ENCODE measurements at places on chromosomes 4 and X.

DNA sequence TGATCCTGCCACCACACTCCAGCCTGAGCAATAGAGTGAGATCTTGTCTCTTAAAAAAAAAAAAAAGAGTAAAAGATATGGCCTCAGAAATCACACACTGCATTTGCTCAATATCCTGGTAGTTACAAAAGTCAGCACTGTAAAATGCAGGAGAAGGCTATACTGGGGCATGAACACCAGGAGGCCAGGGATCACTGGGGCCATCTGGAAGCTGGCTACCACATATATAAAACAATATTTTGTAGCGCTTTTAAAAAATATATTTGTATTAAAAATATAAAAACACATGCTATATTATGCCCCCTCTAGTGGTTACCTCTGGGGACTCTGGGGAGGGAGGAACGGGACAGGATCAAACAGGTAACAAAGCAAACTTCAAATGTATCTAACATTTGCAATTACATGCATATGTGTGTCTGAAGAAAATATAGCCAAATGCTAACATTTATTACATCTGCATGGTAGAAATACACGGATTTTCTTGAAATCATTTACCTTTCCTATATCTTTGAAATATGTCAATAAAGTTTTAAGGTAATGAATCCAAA, 4.0 kb downstream of the C4orf46 start:
- peak; percentile 45 for DNase-seq

GRCh38 chrX:7552760-7553159, 290.2 kb upstream of the VCX start:
- no peak for DNase-seq

- peak; percentile 30 for DNase-seq
These were observed 59.9 kb downstream of the RTL9 start for GRCh38 chrX:110418316-110419235.

DNA sequence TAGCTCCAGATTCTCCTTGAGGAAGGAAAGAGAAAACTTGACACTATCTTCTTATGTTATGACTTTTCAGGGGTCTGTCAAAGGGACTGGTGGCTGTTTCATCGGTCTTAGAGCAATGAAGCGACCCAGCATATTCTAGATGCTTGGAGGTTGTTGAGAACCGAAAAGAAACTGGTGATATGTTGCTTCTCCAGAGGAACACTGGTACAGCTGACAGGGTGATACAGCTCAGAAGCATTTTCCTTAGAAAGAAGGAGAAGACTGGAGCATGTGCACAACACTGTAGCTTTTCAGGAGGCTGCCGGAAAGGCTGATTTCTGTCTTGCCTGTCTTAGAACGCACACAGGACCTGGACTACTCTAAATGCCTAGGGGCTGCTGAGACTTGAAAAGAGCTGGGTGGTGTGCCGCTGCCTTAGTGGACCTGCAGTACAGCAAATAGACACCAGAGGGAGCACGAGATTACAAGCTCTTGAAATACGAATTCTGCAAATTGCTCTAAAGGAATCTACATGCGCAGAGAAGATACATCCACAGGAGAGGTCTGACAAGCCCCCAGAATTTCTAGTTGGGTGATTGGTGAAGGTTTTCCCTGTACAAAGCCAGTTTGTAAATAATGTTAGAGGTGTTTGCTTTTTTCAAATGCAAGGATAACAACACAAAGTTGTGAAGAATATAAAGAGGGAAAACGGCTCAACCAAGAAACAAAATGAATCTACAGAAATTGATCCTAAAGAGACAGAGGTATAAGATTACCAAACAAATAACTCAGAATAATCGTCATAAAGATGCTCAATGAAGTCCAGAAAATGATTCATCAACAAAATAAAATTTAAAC, 223.1 kb upstream of the DMD start:
- DNase-seq = peak; percentile 2

- peak; percentile 59 for DNase-seq
These were observed 34.0 kb downstream of the SLC9A6 start for GRCh38 chrX:136019226-136019625.

DNA sequence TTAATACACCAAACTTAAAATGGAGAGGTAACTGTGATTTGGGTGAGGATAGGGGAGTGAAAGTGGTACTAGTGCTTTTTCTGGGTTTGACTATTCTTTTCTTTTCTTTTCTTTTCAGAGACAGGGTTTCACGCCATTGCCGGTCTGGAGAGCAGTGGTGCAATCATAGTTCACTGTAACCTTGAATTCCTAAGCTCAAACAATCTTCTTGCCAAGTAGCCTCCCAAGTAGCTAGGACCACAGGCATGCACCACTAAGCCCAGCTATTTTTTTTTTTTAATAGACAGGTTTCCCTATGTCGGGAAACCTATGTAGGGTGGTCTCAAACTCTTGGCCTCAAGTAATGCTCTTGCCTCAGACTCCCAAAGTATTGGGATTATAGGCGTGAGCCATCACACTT, 3.0 kb upstream of the ARMCX4 start:
- DNase-seq = no peak

- no peak for DNase-seq
These were observed 25.6 kb upstream of the ABCB7 start for GRCh38 chrX:75181721-75182120.

- no peak for DNase-seq
These were observed 262.6 kb upstream of the BMP3 start for GRCh38 chr4:80767944-80768343.

DNA sequence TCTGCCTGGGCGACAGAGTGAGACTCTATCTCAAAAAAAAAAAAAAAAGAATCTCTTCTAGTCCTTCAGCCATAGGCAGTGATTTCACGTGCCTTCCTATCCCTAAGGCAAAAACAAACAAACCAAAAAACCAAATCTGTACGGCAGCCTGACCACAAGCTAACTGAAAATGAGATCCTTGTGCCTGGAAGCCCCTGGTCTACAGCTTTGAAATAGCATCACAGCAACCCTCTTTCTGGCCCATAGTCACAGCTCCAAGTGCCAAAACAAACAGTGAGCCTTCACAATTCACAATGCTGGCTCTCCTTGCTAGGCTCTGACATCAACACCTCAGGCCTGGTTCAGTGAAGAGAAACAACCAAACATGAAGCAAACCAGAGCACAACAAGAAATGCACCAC, 46.1 kb downstream of the TMEM150C start:
- DNase-seq = no peak

DNA sequence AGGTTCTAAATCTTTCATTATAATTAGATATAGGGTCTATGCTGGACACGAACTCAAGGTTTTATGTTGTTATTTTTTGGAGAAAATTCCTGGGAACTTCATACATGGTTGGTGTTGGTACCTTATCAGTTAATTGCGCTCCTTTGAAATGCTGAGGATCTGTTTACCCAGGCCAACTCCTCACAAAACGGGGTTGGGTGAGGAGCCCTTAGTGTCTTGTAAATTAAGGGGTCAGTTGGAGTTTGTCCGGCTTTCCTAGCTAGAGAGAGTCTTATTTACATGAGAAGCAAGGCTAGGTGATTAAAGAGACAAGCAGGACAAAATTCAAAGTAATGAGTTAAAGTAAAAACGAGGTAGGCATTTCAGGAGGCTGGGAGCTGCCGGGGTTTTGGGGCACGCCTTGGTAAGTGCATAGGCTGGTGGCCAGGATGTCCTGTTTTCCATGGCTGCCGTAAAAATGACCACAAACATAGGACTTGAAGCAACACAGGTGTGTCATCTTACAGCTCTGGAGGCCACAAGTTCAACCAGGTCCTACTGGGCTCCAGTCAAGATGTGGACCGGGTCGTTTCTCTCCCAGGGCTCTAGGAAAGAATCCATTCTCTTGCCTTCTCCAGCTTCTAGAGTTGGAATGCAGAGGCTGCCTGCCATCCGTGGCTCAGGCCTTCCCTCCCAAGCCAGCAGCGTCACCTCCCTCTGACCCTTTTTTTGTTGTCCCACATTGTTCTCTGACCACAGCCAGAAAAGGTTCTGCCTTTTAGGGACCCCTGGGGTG, 19.8 kb downstream of the PSAPL1 start:
- no peak for DNase-seq

DNA sequence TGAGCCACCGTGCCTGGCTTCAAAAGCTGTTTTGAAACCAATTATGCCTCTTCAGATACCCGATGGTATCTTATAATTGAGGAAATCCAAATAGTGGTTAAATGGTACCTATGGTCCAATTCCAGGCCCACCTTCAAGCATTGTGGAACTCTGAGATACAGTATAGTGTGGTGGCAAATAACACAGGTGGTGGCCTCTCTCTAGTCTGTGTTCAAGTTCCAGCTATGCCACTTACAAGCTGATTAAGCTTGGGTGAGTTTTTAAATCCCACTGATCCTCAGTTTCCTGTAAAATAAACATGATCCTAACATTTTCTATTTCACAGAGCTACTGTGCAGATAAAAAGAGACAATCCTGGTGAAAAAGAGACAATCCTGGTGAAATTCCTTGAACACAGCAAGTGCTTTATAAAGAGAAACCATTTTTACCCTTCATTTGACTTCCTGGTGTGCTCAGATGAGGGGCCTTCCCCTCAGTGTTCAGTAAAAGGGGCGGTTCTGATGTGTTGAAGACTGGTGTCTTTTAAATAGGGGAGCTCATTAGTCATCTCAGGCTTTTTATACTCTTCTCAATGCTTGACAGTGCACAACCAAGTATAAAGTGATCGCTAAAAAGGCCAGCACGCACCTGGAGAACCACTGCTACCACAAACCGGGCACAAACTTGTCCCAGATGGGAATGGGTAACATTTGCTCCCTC, 30.8 kb upstream of the CD40LG start:
- DNase-seq = no peak

GRCh38 chr4:6763330-6763851, 19.1 kb upstream of the KIAA0232 start:
- DNase-seq = no peak

DNA sequence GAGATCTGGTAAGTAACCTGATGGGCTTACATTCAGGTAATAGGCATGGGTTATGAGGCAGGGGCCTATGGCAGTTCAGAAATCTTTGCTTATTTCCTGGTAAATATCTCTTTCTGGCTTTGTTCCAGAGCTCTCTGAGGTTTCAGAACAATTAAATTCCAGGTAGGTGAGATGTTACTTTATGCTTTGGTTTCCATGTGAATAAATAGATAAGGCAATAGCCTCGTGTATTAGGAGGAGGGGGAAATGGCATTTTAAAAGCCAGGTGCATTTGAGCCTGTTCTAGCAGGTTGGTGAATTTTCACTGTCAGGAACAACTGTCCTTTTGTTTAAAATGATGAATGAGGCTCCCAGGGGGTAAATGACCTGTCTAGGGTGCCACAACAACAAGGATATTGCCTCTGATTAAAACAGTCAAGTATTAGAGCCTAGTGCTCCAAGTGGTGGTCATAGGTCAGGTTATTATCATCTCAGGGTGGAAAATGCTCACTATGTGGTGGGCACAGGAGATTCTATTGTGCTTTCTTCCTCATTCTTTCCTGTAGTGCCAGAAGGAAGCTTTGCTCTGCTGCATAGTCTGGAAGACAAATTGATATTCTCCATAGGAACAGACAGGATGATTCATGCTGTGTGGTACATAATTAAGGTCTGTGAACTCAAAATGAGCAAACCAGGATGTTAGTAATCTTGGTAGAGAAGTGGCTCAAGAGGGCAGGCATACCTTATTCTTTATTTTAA, 296.2 kb downstream of the INPP4B start:
- no peak for DNase-seq

GRCh38 chrX:130139474-130140201, 26.0 kb downstream of the AIFM1 start:
- DNase-seq = no peak

- no peak for DNase-seq
These were observed 1157.3 kb downstream of the PCDH7 start for GRCh38 chr4:31877429-31877828.

DNA sequence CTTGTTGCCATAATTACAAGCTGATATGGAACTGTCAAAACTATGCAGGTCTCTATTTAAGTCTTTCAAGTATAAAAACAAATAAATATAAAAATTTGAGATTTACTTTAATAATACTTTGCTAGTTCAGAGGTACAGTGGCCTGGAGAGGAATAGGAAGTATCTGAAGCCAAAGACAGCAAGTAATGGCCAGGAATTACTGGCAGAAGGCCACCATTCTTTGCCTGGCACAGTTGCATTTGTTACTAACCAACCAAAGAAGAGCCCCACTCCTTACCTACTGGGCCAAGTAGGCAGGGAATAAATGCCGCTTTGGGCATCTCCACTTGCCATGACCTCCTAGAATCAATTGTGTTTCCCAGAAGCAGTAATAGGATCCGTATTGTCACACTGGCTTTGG, 13.8 kb upstream of the ADAMTS3 start:
- DNase-seq = no peak

- DNase-seq = no peak
These were observed 384.5 kb downstream of the RPA4 start for GRCh38 chrX:97268182-97268680.

DNA sequence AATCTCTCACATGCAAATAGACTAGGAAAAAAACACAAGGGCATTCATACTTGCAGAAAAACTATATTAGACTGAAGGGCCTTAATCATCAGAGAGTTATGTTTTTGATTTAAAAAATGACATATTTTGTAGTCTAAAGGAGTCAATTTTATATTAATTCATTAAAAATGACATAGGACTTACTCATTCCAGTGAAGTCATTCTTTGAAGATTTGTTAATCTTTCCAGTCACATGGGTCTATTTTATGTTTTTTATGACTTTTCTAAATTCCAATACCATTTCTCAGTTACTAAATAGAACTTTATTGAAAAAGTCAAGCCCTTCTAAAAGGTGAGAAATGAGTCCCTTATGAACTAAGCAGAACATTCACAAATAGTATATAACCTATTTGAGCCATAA, 743.8 kb upstream of the INTU start:
- DNase-seq = no peak

Data from hematopoietic multipotent progenitor cell treated with erythropoietin and hydrocortisone succinate and interleukin-3 and kit ligand, for 15 days (in vitro differentiated cells).